ENCODE measurements at places on chromosomes 13 and 19.
A peak's percentile ranks its signal among the peaks of the same experiment; 100 is the strongest.

DNA sequence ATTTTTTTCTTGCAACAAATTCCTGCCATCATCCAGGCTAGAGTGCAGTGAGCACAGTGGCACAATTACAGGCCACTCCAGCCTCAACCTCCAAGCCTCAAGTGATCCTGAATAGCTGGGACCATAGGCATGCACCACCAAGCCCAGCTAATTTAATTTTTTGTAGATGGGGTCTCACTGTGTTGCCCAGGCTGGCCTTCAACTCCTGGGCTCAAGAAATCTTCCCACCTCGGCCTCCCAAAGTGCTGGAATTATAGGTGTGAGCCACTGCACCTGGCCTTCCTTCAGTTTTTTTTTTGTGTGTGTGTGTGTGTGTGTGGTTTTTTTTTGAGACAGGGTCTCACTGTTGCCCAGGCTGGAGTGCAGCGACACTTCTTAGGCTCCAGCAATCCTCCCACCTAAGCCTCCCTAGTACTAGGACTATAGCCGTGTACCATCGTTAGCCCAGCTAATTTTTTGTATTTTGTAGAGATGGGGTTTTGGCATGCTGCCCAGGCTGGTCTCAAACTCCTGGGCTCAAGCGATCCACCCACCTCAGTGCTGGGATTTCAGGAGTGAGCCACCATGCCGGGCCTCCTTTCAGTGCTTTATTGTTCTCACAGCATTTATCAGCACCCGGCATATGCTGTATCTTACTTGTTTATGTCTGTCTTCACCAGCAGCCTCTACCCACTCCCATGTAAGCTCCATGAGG lies 5.9 kb upstream of the SRRM5 start:
- DNase-seq = no peak

DNA sequence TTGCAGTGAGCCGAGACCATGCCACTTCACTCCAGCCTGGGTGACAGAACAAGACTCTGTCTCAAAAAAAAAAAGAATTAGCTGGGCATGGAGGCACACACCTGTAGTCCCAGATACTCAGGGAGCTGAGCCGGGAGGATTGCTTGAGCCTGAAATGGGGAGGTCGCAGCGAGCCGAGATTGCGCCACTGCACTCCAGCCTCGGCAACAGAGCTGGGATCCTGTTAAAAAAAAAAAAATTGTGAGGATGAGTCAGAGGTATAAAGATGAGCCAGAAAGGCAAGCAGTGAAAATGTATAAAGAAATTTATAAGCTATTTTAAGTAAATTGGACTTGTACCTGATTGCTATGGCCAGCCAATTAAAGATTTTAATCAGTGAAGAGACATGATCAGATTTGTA lies 21.1 kb downstream of the KBTBD6 start:
- DNase-seq = no peak

DNA sequence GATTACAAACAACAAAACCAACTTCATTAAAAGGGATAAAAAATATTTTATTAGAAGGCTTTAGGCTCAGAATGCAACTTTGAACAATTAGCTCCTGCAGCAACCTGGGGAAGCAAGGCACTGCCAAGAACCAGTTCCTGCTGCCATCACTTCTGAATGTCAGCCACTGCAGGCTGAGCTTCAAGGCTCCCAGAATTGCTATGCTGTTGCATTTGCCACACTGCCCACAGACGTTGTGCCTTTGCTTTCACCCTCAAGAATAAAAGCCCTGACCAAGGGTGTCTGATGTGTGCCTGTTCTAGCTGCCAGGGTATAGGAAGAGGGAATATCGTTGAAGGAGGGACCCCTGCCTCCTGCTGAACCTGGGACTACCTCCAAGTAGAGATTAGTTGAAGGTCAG lies 238.4 kb downstream of the ITGBL1 start:
- no peak for DNase-seq

- no peak for DNase-seq
These were observed 194.5 kb upstream of the RNF113B start for GRCh38 chr13:98371516-98372023.

DNA sequence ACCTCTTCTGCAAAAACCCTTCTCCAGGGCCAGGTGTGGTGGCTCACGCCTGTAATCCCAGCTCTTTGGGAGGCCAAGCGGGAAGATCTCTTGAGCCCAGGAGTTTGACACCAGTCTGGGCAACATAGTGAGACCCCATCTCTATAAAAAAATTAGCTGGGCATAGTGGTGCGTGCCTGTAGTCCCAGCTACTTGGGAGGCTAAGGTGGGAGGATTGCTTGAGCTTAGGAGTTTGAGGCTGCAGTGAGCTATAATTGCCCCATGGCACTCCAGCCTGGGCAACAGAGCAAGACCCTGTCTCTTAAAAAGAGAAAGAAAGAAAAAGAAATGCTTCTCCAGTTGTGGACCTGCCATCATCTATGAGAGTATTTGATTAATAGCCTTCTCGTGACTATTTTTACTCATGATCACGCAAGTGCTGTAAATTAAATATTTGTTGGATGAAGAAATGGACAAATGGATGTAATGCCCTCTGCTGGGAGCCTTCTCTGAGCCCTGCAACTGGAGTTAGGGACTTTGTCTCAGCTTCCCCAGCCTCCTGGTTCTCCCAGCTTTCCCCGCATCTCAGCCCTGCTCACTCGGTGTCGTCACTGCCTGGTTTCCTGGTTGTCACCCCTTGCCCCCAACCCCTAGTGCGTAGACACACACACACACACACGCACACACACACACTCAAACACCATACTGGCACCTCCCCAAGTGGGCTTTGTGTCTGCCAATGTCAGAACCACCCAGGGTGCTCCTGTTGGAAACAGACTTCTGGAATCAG lies 12.2 kb downstream of the WIZ start:
- DNase-seq = no peak

DNA sequence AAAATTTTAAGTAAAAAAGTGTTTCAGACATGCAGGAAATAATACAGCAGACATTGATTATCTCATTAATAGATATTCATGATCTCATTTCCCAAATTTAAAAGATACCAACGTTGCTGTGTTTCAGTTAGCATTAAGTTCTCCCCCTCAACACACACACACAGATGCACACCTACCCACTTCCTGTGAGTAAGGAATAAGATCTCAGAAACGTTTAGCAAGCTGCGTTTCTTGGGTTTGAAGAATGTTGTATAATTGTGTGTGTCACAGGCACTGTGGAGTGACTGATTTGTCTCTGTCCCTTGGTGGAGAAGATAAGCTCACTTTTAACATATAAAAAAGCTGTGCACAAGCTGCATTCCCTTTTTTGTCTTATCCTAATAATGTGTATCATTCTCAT lies 196.8 kb downstream of the PDS5B start:
- no peak for DNase-seq

DNA sequence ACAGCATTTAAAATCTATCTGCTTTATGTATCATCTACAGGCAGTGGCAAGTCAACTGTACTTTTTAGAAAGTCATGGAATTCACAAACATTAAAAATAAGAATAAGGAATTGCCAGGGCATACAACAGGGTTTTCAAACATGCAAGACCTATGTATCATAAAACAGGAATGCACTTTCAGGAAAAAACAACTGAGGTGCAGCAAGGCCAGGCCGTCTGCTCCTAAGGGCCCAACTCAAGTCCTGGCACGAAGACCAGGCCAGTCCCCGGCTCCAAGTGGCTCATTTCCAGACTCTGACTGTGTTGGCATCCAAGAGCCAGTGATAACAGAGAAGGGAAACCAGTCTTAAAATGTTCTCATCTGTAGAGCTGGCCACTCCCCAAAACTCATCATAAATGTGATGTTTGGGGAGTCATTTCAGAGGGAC lies 7.1 kb downstream of the RFX2 start:
- DNase-seq = peak; percentile 66

DNA sequence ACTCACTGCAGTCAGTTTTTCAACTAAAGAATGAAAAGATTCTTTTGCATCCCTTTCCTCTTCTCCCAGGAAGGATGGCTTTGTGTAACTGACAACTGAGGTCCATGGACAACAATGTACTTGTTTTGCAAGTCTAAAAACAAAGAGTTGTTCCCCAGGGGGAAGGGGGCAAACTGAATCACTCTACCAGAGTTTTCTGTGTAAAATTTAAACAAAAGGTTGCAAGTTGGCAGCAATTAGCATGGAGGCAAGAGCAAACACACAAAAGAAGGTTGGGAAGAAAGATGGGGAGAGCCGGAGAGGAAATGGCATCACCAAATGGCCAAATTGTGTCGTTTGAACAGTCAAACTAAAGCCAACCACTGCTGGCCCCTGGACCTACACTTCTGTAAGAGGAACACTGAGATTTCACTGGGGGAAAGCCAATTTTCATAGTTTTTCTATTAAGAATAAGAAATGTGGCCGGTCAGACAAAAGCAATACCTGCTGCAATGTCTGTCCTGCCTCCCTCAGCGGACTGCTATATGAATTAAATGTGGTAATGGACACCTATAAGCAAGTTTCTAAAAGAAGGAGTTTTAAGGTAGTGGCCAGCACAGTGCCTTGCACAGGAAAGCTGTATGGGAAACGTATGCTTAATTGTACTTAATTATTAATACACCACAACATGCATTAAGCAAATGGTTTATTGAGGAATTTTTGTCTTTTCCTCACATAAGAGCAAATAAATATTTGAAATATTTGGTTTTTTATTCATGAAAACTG lies 16.1 kb upstream of the SACS start:
- no peak for DNase-seq

- no peak for DNase-seq
These were observed 246.1 kb upstream of the MAB21L1 start for GRCh38 chr13:35722458-35723052.

DNA sequence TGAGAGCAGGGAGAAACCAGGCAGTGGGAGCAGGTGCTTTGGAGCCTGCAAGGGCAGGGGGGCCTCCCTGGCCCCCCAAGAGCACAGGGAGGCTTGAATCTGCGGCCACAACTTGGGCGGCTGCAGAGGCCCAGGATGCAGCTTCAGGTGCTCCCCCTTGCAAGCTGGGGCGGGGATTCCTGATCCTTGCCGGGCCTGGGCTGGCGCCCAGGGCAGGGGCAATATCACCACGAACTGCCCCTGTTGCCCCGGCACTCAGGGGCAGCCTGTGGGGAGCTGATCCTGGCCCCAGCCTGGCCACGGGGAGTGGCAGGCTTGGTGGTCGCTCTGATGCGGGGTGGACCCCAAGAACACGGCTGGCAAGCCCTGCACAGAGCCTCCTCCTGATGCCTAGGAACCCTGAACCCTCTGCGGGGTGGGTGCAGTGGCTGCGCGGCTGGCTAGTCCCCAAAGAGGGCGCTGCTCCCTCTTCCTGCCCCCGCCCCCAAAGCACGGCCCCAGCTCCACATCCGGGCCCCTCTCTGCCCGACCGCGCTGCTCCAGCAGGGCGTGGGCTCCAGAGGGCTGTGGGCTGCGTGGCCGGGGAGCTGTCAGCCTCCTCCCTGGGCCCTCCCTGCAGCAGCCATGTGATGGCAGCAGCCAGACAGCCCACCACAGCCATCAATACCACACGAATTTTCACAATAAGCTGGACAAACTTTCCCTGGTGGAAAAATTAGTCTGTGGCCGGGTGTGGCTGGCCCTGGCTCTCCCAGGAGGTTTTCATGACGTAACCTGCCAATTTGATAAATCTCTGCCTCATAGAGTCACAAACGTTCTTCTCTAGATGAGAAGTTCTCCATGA lies 21.0 kb downstream of the TNFSF9 start:
- no peak for DNase-seq

- no peak for DNase-seq
These were observed 44.0 kb downstream of the C13orf46 start for GRCh38 chr13:113929628-113930615.

- no peak for DNase-seq
These were observed 66.7 kb downstream of the CBY2 start for GRCh38 chr13:45768656-45769479.

GRCh38 chr13:38401276-38401675 lies 51.6 kb downstream of the UFM1 start:
- DNase-seq = no peak

- DNase-seq = no peak
These were observed 7.6 kb downstream of the PIK3R2 start for GRCh38 chr19:18160493-18160970.

DNA sequence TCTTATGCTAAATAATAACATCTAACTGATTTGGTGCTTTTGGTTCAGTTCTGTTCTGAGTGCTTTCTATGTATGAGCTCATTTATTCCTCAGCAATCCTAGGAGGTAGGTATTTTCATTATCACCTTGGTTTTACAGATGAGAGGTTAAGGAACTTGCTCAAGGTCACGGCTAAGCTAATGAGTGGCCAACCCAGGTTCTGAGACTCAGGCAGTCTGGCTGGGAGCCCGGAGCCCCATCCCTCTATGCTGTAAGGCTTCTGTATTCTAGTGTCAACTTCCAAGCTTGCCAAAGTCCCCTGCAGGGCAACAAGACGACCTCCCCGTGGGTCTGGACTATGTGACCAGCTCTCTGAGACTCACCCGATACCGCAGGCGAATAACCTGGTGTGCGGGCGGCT lies 60.5 kb downstream of the PARP4 start:
- DNase-seq = no peak

DNA sequence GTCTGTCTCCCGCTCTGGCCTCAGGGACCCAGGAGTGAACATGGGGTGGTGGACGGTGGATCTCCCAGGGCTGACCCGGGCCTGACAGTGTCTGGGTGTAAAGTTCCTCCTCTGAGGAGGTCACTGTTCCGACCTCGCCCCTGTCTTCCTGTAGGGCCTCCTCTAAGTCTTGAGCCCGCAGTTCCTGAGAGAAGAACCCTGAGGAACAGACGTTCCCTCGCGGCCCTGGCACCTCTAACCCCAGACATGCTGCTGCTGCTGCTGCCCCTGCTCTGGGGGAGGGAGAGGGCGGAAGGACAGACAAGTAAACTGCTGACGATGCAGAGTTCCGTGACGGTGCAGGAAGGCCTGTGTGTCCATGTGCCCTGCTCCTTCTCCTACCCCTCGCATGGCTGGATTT lies at the start of gene SIGLEC9:
SIGLEC9 (plus strand) TSS at position 178 of the 400 bp plus-strand sequence; CDS start at position 247, 69 bp downstream.
- DNase-seq = no peak

DNA sequence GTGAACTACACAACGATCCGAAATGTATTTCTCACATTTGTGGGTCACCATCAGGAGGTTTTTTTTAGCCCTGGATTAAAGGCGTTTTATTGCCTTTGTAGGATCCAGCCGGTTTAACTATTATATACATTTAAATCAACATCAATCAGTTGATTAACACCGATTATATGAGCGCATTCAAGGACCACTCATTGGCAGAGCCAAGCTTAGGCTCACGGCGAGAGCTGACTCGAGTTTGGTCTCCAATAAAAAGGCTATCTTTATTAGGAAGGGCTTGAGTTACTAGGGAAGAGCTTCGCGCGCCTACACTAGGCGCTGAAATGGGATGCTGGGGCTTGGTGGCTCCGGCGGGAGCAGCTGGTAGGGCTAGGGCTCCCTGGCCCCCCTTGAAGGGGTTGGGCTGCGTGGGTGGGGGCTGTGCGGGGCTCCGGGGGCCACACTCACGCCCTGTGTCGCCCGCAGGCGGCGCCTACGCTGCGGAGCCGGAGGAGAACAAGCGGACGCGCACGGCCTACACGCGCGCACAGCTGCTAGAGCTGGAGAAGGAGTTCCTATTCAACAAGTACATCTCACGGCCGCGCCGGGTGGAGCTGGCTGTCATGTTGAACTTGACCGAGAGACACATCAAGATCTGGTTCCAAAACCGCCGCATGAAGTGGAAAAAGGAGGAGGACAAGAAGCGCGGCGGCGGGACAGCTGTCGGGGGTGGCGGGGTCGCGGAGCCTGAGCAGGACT lies 4.2 kb downstream of the PDX1 start:
- DNase-seq = no peak

Data from H54 (cell line).